ENCODE measurements at places on chromosomes 6 and 20.
A peak's percentile ranks its signal among the peaks of the same experiment; 100 is the strongest.

DNA sequence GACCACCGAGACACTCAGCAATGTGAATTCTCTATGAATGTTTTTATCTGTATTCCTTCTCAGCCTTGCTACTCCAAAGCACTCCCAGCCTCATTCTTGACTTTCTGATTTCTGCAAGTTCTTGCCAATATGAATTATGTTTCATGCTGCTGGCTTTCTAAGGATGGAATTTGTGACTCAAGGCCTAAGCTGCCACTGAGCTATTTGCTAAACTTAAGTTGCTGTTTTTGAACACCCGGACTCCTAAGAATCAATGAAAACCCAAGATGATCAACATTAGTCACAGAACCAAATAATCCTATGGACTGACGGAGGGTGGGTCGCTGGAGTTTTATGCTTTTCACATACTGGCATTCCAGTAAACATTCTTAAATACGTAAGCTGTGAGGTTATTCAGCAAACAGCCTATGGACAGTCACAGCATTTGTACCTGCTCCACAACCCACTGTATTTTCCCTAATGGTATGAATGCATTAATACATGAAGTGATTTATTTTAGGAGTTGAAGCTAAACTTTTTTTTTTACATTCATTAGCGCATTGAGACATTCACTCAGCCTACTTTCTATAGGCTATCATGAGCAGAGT lies 8.2 kb upstream of the PXDC1 start:
- DNase-seq: no peak

DNA sequence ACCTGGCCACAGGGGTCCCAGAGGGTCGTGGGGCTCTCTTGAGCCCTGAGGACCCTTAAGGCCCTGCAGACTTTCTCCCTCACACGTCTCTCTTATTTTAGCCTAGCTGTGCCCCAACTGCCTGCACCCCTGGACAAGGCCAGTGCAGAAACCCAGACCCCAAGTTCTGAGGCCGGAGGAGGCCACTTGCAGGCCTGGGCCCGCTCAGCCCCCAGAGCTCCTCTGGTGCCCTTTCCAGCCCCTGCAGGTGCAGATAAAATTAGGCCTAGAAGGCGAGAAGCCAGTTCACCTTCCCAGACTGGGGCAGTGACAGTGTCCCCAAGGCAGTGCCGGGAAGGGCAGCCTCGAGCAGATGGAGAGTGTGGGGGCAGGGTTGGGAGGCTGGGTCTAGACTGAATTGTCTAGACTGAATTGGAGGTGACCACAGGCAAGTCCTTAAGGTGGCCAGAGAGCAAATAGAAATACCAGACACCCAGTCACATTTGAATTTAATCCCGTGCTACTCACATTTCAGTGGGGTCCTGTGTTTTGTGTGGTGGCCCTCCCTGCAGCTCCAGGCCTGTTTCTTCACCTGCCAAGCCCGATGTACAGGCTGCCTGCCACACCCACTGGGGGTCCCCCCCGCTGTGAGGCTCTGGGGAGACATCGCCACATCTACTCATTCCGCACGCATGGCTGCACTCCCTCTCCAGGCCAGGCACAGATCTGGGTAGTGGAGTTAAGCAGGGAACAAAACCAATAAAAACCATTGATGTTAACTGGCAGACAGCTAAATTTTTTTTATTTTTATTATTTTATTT lies 8.6 kb upstream of the IP6K3 start:
- DNase-seq: no peak

DNA sequence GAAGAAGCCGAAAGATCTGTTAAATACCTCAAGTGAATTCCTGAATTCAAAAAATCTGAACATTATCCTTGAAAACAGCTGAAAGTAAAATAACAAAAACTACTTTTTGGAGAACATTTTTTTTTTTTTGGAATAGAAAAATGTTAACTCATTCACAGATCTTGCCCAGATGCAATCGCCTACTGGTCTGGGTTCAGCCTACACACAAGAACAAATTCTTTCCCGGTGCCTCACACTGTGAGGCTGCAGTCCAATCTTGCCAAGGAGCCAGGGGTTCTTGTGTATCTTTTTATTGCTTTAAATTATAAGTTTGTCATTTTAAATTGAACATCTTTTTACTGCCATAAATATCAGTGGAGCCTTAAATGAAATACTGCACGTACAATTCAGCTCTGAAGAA lies 41.2 kb upstream of the TMEM200A start:
- no peak for DNase-seq

GRCh38 chr6:68497927-68498326 lies 137.2 kb upstream of the ADGRB3 start:
- DNase-seq: no peak

DNA sequence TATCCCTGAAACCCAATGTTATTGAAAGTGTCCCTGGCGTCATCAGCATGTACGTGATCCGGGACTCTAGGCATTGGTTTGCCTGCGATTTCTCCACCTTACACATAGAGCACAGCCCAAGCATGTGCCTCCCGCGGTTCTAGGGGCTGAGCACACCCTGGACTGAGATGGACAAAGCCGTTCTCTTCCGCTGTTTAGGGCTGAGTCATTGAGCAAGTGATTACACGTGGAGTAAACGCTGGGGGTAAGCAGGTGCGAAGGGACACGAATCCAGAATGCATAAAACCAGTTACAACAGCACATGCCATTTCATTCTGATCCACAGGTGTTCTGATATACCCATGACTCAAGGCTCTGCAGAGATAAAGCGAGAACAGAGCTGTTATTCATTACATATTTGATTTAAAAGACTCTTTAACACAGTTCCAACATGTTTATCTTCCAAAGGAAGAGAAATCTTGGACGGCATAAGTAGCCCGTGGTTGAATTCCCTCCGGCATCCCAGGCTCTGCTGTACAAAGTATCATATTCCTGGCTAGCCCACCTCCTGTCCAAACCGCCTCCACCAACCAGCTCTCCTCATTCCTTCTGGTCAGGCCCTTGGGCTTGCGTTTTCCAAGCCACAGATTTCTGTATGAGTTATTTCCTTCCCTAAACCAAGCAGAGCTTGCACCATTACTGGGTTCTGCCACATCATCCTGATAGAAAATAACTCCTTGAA lies 36.1 kb upstream of the THBS2 start:
- DNase-seq: peak; percentile 78

GRCh38 chr6:137926207-137926731 lies 59.2 kb downstream of the TNFAIP3 start:
- DNase-seq: no peak

GRCh38 chr20:6311841-6312655 lies 189.2 kb upstream of the FERMT1 start:
- DNase-seq: no peak

GRCh38 chr20:8530022-8530421 lies 398.0 kb downstream of the PLCB1 start:
- DNase-seq: no peak

DNA sequence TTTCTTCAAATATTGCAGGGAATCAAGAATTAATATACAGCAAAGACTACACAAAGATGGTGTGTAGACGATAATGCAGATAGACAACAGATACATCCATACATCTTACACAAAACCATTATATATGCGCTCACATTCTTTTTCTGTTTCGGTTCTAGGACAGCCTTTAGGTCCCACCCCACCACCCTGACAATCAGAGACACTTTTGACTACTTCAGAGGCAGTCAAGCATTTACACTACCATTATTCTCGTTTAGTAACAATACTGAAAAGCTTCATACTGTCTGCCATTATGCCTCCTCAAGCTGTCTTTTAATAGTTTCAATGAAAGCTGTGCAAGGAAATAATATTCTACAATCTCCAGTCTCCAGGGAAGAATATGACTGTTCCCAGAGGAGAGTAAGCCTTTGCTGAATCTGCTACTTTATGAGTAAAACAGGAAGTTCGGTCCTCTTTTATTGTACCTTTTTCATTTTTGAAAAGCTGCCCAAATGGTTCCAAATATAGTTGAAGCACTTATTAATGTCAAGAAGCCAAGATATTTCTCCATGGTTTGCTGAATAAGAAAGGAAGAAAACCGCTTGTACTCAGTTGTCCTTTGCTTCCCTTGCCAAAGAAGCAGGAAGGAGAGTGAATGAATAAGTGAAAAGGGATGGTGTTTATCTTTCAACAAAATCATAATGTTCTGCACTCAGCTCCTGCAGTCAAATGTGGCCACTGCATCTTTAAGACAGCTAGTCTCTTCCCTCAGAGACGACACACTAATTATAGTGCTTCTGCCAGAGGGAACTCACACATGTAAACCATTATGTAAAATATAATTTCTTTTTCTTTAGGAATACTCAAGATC lies 468.3 kb downstream of the CDC5L start:
- DNase-seq: no peak

- no peak for DNase-seq
Observed at GRCh38 chr6:98836025-98836961, 1.9 kb downstream of the POU3F2 start.

DNA sequence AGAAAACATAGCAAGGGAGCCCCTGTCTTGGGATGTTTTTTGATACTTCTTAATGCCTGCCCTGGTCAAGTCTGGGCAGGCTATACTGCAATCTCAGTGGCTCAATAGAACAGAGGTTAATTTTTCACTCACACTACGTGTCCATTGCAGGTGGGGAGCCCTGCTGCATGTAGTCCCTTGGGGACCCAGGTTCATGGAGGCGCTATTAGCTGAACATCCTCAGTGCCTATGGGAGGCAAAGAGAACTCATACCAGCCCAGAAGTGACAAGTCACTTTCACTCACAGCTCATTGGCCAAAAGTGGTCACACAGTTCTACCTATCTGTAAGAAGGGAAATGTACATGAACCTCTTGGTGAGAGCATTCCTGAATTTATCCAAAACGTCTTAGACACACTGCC lies 23.2 kb downstream of the CGA start:
- no peak for DNase-seq

- no peak for DNase-seq
Observed at GRCh38 chr6:82525775-82526495, 162.3 kb downstream of the TPBG start.

DNA sequence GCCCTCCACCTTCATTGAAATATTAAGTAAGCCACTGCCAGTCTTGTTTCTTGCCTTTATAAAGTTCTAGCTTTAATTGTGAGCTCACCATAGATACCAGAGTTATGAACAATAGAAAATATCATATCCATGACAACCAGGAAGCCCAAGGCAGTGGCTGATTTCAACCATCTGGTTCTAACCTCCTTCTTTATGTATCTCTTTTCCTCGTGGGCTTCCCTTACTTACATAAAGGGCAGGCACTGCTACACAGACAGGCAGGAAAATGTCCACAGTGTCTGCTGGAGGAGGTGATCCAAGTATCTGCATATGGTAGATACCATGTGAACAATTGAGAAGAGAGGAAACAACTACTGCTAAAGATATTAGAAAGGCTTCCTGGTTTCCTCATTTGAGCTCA lies 65.2 kb upstream of the PRND start:
- DNase-seq: no peak

DNA sequence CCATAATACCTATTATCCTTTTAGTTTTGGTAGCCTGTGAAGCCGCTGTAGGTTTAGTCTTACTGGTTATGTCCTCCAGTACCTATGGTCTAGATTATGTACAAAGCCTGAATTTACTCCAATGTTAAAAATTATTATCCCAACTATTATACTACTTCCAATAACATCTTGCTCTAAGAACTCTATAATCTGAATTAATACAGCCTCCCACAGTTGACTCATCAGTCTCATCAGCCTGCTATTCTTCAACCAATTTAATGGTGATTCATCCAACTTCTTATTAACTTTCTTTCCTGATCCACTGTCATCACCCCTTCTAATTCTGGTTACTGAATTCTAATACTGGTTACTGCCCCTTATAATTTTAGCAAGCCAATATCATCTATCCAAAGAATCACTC lies 370.3 kb upstream of the OPRM1 start:
- DNase-seq: no peak

DNA sequence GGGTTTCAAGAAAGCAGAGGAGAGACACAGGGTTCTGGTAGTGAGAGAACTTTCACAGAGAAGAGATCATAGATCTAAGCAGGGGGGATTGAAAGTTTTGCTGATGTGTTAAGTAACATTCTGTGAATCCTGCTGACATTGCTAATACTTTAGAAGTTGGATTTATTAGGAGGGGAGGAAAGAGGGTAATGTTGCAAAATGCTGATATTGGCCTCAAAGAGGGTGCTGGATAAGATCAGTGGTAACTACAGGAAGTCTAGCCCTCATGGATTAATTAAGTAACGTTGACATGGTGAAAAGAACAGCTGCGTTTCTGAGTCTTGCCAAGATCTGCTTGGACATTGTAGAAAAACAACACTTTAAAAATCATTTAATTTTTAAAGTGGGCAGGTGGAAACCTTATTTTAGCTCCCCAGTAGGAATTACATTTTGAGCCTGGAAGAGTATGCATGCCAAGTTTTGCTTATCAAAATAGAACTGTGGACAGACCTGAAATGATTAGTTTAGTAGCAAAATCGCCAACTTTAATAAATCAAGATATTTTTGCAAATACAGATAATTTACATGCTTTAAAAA lies 606.0 kb upstream of the HTR1E start:
- no peak for DNase-seq

DNA sequence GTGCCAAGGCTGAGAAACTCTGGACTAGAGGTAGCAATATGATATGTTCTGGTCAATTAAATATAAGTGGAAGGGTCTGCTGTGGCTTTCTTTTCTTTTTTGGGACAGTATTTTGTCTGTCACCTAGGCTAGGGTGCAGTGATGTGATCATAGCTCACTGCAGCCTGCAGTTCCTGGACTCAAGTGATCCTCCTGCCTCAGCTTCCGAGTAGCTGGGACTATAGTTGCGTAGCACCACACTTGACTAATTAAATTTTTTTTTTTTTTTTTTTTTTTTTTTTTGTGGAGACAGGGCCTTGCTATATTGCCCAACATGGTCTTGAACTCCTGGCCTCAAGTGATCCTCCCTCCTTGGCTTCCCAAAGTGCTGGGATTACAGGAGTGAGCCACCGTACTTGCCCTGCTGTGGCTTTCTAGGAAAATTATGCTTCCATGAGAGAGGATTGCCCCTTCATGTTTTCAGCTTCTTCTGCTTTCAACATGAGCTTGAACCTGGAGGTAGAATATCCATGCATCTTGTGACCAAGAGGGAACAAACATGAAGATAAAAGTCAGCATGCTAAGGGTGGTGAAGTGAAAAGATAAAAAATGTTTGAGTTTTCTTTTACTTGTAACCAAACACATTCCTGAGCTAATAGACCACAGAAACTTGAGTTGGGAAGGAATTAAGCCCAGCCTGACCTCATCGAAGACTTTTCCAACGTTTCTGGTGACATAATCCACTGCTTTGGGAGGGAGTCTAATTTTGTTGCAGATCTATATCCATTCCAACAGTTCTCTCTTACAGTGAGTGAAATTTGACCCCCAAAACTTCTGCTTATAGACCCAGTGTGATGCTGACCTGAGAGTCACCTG lies 75.1 kb downstream of the CARMIL1 start:
- no peak for DNase-seq
